AG20443 (cell line): ENCODE measurements at places on chromosomes 11 and 22.

- DNase-seq: peak; percentile 75
Observed at GRCh38 chr22:35552196-35552842, 11.7 kb downstream of the RASD2 start.

GRCh38 chr11:121439337-121439736, 12.8 kb upstream of the SORL1 start:
- no peak for DNase-seq

GRCh38 chr22:37970864-37971263, 13.5 kb downstream of the SOX10 start:
- no peak for DNase-seq

DNA sequence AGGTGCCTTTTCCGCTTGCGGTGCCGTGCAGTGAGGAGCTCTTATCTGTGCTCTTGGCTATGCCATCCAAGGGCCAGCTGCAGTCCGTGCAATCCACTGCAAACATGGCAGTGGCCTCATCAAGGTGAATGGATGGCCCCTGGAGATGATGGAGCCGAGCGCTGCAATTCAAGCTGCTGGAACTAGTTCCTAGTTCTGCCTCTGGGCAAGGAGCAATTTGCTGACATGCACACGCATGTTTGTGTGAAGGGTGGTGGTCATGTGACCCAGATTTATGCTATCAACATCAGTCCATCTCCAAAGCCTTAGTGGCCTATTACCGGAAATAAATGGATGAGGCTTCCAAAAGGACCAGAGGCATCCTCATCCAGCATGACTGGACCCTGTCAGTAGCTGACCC, 3.1 kb upstream of the EHD1 start:
- no peak for DNase-seq

DNA sequence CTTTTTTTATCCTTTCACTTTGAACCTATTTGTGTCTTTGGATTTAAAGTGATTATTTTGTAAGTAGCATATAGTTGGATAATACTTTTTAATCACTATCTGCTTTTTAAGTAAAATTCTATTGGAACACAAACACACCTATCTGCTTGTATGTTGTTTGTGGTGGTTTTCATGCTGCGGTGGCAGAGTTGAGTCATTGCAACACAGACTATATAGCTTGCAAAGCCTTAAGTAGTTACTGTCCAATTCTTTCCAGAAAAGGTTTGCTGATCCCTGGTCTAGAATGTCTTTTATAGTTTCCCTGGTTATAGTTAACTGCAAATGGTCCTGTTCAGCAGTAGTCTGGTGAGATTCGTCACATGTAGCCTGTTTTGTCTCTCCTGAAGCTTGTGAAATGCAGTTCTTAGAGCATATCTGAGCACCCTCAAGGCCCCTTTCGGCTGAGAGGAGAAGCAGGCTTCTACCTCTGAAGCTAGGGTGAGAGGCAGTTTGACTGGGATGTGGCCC, 21.5 kb downstream of the SHANK3 start:
- no peak for DNase-seq

DNA sequence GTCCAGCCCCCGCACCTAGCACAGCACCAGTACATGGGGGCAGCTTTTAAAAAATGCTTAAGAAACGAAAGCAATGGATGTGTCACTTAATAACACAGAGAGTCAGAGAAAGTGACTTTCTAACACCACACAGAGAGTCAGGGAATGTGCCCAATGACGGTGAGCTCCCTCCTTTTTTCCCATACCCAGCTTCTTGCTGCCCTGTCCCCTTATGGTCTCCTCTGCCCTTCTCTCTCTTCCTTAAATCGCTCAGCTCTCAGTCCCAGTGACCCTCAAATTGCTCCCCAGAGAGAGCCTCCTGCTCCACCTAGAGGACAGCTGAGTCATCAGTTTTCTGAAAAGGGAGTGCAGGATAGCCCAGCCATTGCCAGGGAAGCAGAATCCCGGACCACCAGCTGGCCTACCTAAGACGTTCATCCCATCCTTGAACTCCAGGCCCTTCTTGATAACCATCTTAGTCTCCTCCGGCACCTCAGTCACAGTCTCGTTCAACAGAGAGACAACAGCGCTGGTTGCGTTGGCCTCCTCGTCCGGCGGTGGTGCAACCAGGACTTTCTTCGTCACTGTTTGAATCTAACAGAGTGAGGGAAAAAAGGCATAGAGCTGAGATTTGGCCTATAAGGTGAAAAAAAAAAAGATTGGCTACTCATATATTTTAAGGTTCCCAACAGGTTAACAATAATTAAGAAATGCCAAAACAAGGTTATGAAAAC, 113.5 kb downstream of the SLC1A2 start:
- DNase-seq: peak; percentile 31

DNA sequence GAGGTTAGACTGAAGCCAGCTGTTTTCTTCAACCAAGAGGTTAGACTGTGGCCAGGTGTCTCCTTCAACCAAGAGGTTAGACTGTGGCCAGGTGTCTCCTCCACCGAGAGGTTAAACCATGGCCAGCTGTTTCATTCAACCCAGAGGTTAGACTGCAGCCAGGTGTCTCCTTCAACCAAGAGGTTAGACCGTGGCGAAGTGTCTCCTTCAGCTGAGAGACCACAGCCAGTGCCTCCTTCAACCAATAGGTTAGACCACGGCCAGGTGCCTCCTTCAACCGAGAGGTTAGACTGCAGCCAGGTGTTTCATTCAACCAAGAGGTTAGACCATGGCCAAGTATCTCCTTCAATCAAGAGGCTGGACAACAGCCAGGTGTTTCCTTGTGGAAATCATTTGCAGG, 498.1 kb downstream of the TBC1D22A start:
- DNase-seq: no peak

DNA sequence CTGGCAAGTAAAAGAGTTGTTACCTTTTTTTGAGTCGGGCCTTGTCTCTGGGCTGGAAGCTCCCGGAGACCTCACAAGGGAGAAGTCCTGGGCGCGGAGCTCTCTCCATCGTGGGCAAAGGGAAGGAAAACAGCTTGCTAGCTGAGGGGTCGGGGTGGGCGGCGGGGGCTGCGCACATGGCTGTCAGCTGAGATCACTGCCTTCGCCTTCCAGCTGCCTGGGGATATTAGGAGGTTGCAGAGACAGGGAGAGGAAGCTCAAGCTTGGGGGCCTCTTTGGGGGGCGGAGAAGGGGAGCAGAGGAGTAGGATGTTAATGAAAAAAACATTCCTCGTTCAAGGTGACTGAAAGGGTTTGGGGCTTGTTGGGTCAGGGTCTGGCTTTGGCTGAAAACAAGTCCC, 49.2 kb upstream of the ALX4 start:
- DNase-seq: no peak

DNA sequence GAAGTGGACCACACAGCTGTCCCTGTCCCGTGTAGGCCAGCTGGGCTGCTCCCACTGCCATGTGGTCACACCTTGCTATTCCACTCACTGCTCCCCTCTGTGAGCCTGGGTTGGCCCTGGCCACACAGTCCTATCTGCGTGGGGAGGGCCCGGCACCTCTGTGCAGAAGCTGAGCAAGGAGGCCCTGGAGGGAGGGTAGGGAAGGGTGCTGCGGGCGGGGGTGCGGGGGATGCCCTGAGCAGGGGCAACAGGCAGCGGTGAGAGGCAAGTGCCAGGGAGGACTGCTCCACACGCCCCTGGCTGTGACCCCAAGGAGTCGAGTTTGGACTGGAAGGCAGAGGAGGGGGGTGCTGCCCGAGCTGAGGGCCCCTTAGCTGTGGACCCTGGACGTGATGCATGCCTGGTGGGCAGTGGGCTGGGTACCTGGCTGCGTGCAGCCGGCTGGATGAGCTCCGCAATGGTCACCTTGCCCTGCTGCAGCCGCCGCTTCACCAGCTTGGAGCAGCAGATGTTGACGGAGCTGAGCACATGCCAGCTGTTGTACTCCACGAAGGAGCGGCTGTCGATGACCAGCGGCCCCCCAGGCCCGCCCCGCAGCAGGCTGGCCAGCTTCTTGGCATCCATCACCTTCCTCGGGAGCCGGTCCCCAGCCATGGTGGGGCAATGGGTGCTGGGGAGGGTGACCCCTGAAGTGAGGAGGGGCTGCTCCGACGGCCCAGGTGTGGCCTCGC, 6.7 kb downstream of the DUSP8 start:
- DNase-seq: no peak

- DNase-seq: no peak
Observed at GRCh38 chr11:69105461-69106030, 50.2 kb upstream of the SMIM38 start.

DNA sequence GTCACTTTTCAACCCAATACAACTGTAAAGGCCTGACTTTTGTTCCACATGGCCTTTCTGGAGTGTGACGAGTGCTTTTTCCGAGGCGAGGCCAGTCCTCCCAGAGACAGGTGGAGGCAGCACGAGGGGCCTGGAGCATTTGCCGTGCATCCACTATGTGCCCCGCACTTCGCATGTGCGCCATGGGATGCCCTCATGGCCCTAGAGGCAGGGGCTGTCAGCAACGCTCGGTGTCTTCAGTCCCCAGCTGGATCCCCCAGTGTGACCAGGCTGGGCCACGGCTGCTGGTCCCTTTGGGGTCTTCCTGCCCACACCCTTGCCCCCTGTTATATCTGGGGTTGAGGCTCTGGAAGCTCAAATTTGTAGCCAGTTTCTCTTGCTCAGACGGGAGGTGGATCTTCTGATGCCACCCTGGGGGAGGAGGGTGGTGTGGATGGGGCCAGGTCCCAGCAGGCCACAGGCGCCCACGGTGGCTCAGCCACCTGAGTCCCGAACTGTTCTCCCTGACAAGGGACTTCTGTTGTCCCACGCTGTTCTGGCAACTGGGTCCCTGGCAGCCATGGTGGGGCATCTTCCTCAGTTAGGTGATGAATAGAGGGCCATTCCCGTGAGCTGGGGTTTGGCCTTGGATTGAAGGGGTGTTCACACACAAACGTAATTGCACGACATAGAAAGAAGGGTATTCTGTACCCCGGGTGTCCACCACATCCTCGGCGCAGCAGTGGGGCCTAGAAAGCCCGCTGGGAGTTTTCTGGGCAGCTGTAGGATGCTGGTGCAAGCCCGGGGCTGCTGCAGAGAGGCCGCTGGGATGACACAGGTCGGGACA, 100.9 kb downstream of the CTTN start:
- DNase-seq: no peak

DNA sequence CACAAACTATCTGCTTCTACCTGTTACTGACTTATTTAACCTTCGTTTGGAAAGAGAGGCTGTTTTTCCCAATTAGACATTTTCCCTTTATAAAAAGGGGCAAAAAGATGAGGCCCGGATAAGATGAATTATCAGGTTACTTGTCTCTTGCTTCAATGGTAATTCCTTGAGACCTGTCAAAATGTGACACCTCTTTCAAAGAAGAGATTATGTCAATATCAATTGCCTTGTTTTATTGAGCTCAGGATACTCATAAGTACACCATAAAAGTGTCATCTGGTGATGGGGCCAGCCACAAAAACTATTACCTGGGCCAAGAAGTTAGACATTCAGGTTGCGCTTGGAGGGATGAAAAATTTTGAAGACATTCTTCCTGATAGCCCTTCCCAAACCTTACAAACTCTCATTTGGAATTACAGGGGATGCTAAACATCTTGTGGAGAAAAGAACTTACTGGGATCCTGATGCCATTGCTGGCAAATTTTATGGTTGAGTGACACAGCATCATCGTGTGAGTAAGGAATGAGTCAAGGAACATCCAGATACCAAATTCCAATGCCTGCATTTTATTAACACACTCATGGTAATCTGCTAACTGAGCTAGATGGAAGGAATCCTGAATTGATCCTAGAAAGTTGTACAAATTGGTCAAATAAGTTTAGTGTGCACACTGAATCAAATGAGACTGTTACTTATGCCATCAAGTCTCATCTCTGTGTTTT, 1071.2 kb downstream of the LRRC4C start:
- DNase-seq: peak; percentile 9

GRCh38 chr11:118240999-118241763, 11.0 kb downstream of the MPZL3 start:
- DNase-seq: peak; percentile 20

DNA sequence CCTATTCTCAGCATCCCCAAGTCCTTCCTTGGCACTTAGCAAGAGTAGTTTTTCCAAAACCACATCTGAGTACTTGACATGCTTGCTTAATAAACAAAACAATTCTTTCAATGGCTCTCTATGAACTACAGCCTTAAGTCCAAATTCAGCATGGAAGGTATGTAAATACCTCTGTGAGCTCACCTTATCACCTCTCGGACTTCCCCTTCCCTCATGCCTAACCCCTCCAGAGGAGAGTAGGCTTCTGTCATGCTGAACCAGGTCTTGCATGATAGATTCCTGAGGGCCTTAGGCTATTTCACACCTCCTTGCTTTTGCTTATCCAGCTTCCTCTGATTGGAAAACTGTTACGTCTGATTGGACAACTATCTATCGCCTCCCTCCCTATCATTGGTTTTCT, 312.9 kb upstream of the CCDC90B start:
- no peak for DNase-seq

- DNase-seq: peak; percentile 88
Observed at GRCh38 chr22:35601743-35602615, 15.2 kb downstream of the MB start.

GRCh38 chr11:34758262-34758661, 137.4 kb downstream of the EHF start:
- no peak for DNase-seq

- DNase-seq: no peak
Observed at GRCh38 chr11:66315921-66316811, 678 bp downstream of the CD248 start.

DNA sequence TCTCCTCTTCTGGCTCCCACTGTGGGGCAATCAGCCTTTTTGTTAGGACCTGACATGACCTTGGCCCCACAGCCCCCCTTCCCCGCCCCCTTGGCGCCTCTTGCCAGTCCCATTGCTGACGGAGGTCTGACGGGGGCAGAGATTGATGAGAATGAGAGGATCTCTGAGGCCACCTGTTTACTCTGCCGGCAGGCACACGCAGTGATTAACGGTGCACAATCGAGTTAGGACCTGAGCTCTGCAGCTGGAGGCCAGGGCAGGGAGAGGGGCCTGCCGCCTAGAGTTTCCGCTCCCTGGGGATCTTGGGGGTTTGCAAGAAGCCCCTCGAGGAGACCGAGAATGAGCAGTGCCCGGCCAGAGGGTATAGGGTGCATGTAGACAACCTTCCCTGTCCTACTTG, 6.8 kb upstream of the CHRM1 start:
- no peak for DNase-seq

DNA sequence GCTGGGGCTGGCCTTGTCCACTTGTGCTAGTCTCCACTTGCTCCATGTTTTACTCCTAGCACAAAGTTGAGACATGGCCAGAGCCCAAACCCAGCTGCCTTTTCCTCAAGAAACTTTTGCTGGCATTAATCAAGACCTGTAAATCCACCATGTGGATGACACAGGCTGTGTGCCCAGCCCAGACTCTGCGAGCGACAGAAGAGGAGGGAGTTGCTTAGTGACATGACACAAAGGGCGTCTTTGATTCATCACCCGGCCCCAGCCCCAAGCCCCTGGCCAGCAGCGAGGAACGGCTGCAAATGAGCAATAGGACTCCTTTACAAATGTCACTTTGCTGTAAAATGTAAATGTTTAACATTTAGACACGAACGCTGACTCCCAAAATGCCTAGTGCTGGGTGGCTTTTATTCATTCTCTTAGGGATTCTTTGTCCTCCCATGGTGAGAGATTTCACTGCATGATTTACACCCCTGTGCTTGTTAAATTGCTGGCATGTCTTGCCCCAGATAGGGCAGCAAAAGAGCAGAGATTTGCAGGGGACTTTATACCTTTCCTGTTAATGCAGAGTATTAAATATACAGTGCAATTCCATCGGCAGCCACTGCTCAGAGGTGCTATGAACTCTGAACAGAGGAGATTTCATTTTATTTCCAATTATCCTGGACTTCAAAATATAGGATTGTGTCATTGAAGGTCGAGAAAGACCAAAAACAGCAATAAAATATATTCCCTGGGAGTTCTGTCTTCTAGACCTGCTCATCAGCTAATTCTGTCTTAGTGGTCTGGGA, 263.6 kb upstream of the NCAM1 start:
- DNase-seq: no peak
